Progenitor cell of endocrine pancreas (in vitro differentiated cells): ENCODE measurements at places on chromosomes 5 and 9. TPM values are rescaled to one million over a fixed set of nuclear protein-coding genes. Genes with fewer than 3 reads are reported as not detected.

DNA sequence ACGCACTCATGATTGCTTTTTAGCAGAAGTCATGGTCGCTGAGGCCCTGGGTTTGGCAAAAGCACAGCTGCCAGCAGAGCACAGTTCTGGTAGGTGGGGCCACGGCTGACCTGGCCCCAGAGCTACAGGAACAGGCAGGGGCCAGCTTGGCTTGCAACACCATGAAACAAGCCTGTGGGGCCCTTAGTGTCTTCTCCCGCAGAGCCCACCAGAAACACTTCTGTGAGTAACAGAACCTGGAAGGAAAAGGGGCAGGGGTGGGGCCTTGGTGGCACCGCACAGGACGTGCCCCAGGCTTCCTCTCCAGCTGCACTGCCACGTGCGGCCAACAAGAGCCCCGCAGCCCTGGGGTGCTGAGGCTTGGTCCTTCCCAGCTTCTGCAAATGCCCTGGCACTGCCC is 4.8 kb downstream of the ASB6 start:
- H3K36me3 ChIP-seq = peaks cover 9% of the 10 kb centered on the region
- H3K27ac ChIP-seq = no peak overlapping the region
- H3K4me3 ChIP-seq = no peak overlapping the region
- peaks cover 8% of the 10 kb centered on the region for H3K4me1 ChIP-seq
- no peaks in the 10 kb centered on the region for H3K27me3 ChIP-seq

DNA sequence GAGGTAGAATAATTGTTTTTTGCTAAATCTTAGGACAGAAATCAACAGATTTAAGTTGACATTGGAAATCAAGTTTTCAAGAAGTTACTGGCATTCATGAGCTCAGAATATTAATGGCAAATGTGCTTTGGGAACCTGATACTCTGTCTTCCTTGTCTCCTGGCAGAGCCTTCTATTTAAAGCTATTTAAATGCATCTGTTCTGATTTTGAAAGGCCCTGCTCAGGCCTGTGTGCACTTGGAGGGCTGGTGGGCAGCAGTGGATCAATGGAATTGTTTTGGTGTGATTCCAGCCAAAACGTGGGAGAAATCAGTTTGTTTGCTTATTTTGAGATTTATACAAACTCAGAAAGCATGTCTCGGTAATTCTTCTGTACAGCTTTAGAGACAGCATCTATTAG is 38.5 kb downstream of the FBXL7 start:
- no peak overlapping the region for H3K27ac ChIP-seq
- H3K4me3 ChIP-seq = no peak overlapping the region
- DNase-seq = no peak
- peaks cover 7% of the 10 kb centered on the region for H3K36me3 ChIP-seq
- no peaks in the 10 kb centered on the region for H3K4me1 ChIP-seq

DNA sequence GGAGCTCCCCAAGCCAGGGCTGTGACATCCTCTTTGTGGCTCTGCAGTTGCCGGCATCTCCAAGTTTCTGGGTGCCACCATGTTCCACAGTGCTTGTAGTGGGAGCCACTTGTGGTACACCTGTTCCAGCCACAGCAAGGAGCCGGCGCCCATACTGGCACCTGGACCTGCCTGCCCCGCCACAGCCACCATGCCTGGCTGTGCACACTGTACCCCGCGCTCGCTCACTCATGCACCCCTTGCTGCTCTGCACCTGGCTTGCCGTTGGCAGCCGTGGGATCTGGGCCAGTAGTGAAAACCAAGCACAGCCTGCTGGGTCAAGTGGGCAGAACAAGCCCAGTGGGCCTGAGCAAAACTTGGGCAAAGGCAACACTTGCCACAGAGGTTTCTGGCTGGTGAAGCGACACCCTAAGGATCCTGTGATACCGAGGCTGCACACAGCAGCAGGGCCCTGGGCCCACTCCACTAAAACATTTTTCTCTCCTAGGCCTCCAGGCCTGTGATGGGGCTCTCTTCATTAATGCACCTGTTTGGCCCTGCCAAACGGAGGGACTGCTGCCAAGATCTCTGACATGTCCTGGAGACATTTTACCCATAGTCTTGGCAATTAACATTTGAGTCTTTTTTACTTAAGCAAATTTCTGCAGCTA is 2.8 kb downstream of the TRIM36 start:
- DNase-seq = no peak
- H3K27me3 ChIP-seq = peaks cover 33% of the 10 kb centered on the region
- peaks cover 10% of the 10 kb centered on the region for H3K36me3 ChIP-seq
- H3K27ac ChIP-seq = no peak overlapping the region

Gene CNTLN
- total RNA-seq = 7.8 and 8.9 TPM in 2 replicates
